NCI-H526 treated with DMSO at 0.1 percent for 48 hours (cell line): ENCODE measurements at places on chromosomes 6 and 20.

DNA sequence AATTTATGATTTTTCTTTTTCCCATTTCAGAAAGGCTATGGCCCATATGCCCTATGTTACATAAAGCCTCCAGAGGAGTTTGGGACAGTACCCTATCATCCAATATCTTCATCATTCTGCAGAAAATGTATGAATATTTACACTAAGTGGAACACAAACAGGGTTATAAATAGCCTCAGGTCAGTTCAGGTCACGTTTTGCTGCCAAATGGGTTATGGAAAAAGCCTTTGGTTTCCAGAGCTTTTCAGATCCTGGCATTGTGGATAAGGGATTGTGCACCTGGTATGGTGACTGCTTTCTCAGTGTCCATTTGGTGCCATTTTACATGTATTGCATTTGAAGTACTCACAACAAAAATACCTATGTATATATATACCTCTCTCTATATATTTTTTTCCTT is 29.4 kb downstream of the UTRN start:
- no peak for DNase-seq

DNA sequence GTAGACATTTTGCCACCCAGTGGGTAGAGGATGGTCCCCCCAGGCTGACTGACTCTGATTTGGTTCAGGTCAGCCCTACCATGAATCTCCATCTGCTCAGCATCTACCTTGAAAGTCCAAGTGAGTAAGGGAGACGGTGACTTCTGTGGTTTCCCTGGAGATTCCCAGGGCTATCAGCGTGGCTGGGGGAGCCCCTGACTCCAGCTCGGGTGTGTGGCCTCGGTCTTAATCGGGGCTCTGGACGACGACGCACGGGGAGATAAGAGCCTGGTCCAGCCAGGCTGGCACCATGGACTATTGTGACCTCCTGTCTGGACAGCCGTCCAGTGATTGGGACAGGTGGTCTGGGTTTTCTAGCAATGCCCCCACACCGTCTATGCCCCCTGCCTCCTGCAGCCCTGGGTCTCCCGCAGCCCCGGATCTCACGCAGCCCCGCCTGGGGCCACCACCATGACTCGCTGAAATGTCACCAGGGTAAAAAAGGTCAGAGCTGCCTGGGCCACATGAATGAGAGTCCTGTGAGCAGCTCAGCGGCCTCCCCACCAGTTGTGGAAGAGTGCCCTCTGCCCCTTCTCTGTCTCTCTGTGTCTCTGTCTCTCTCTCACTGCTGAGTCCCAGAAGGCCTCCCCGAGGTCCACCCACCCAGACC is 47.1 kb upstream of the GATA5 start:
- no peak for DNase-seq

DNA sequence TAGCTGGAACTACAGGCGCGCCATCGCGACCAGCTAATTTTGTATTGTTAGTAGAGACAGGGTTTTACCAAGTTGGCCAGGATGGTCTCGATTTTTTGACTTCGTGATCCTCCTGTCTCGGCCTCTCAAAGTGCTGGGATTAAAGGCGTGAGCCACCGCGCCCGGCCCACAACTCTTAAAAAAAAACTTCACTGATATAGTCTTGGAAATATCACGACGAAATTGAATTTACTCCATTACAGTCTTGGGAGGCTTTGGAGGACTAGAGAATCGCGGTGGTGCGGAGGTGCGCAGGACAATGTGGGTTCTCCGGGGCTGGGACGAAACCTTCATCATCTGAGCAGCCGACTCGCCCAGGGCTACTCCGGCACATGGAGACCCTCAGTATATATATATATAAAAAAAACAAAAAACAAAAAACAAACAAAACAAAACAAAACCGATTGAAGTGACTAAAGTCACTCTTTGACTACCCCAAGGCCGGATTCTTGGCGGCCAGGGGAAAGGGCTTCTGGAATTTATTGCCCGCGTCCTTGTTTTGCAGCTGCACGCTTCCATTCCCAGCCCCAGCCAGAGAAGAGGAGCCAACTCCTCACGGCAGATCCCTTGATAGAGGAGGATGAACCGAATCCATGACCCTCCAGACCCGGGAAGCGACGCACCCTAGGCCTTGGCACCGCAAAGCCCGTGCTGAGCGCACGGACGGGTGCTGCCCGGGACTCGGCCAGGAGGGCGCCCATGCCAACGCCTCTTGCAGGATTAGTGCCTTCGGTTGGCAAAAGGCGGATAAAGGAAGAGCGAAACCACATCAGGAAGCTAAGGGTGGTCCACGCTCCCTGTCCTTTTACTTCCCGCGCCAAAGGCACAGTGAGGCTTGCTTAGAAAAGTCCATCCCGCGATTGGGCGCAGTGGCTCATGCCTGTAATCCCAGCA is 1.7 kb upstream of the GCM2 start:
- DNase-seq: no peak

DNA sequence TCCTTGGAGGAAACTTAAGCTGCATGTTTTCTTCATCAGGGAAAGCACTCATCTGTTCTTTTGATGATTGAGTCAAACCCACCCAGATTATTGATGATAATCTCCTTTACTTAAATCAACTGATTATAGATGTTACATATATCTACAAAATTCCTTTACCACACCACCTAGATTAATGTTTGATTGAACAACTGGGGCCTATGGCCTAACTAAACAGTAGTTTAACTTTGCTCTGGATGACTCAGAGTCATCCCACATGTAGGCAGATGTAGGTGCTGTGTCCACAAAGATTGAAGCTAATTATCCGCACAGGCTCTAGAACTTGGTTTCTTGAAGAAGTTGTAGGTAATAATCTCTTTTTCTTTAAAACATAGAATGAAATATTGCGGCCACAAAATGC is 42.2 kb downstream of the PKIB start:
- no peak for DNase-seq

DNA sequence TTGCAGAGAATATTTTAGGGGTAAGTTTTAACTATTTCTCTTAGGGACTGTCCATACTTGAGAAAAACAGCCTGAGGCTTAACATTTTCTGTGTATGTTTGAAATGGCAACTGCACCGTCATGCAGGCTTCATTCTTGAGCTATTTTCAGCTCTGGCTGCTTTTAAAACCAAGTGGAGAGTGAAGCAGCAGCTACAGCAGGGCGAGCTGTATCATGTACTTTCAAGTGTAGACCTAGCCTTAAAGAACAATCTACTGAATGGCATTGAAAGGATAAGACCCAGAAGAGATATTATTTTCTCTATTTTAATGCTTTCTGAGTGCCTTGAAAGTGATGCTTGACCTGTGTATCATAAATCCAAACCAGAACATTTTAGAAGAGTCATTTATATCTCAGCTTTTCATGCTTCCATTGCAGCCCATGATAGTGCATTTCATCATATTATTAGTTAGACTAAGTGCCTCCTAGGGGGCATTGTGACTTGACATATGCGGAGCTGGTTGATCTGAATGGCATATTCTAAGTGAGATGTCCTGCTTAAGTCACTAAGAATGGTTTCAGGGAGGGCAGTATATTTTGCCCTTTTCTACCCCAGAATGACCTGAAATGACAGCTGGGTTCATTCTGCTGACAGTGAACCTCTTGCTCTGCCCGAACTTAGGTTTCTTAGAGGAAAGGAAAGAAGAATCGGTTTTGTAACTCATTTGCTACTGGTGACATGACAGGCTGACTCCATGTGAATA is 85.3 kb downstream of the NKAIN2 start:
- DNase-seq: no peak

DNA sequence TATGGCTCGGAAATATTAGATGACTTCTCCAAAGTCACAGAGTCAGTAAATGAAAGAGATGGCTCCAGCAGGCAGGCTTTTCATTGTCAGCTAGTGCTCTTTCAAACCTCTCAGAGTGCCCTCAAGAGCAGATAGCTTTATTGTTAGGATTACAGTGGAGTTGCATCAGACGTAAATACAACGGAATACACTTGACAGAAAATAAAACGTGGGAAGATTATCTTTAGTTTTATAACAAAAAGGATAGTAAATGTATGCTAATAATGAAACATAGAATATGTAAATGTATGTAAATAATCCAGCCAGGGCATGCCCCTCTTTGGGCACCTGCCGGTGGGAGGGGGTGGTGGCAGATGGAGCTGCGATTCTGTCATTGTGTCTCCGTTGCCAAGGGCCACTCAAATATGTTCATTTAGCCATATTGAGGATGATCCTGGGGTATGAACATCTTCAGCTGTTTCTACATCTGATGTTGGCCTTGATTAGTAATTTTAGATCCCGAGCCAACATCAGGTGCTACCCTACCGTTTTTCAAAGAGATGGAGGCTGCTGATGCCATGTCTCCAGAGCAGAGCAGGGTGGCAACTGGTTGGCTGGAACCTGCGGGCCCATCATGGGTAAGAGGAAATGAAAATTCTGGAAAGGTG is 358.3 kb upstream of the SULF2 start:
- DNase-seq: no peak

- no peak for DNase-seq
These were observed 175.1 kb downstream of the JARID2 start for GRCh38 chr6:15420959-15421438.

DNA sequence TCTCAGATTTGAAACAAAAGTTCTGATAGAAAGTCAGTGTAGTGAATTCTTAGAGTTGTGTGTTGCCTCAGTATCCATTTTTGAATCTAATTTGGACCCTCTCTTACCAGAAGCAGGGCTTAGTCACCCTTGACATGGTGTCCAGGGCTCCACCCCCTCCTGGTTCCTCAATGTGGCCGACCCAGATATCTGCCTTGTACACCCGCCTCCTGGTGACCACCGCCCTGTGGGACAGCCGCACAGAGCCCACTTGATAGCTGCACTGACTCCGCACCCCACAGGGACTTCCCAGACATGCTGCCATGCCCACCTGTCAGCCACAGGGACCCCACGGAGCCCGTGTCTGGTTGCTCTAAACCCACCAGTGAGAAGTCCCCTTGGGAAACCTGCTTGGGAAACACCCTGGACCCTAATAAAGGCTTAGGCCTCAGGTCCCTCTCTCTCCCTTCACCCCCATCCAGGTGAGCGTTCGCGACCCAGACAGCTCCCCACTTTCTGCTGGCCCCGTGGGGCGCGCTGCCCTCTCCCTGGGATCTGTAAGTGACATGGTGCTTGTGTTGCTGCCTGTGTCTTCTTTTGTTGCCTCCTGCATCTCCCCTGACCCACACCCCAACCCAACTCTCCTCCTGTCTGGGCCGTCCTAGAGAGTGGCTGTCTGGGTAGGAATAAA is 47.2 kb upstream of the SYNDIG1 start:
- no peak for DNase-seq

- no peak for DNase-seq
These were observed 87.7 kb downstream of the PSMG4 start for GRCh38 chr6:3346476-3346875.

DNA sequence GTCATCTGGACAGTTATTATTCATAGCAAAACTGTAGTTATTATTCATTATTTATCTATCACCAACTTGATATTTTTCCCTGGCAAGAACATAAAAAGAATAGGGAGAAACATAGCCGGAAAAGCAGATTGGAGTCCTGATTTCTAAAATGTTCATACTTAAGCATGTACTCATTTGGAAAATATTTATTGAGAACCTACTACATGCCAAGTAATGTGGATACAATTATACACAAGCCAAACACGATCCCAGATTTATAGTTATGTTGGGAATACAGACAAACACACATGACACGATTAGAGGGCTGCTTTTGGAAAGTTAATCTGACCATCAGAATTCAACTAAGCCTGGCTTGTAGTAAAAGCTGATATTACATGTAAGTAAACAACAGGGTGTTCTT is 30.7 kb downstream of the ARHGAP18 start:
- DNase-seq: no peak

DNA sequence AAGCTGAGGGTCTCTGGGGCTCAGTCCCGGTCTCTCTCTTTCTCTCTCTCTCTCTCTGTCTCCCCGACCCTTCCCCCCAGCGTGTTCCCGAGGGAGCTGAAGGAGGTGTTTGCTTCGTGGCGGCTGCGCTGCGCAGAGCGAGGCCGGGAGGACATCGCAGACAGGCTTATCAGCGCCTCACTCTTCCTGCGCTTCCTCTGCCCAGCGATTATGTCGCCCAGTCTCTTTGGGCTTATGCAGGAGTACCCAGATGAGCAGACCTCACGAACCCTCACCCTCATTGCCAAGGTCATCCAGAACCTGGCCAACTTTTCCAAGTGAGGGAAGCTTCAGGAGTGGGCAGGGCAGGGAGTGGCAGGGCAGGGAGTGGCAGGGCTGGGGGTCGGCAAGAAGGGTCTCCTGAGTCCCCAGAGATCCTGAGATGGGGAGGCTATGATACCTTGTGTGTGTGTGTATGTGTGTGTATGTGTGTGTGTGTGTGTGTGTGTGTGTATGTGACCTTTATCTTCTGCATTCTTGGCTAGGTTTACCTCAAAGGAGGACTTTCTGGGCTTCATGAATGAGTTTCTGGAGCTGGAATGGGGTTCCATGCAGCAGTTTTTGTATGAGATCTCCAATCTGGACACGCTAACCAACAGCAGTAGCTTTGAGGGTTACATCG is 13.6 kb upstream of the ZBTB9 start:
- DNase-seq: no peak

- DNase-seq: no peak
These were observed 286.2 kb downstream of the FARS2 start for GRCh38 chr6:5547556-5547955.

DNA sequence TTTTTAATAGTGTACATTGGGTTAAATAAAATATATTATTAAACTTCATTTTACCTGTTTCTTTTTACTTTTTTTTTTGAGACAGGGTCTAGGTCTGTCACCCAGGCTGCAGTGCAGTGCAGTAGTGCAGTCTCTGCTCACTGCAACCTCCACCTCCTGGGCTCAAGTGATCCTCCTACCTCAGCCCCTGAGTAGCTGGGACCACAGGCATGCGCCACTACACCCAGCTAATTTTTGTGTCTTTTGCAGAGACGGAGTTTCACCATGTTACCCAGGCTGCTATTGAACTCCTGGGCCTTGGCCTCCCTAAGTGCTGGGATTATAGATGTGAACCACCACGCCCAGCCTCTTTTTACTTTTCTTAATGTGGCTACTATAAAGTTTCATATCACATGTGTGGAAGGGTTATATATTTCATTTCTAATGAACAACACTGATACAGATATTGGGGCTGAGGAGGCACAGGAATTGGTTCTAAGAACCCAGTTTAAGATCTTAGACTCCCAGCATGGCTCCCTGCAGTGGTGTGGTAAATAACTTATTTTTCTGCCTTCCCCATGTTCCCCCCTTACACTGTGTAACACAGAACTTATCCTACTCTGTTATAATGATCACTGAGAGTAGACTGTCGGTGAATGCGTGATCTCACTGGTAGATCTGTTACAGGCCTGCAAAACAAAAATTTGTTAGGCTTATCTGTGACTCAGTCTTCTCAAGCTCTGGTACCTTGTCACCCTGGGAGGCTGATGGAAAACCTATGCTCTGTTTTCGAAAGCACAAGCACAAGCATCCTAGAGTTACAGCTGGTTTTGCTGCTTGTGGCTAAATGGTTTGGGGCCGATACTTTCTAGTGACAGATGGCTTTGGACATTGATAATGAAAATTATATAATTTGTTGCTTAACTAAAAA is 5.8 kb upstream of the ATXN1 start:
- DNase-seq: no peak

DNA sequence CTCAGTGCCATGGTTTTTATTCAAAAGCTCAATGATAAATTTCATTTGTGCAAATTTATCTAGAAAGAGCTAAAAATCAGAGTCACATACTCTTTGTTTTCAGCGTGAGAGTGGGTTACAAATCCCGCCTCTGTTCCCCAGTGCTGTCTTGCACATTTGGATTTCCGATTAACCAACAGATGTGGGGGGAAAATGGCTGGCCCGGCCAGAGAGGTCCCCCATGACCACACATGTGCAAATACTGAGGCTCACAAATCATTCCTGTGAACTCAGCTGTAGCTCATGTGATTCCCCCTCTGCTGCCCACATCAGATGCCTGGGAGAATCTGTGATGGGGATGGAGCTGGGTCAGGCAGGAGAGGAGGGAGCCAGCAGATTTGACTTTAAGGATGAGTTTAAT is 168.7 kb downstream of the PAX1 start:
- DNase-seq: no peak
